ENCODE measurements at places on chromosomes 16 and 17.

- no peak for DNase-seq
These were observed 32.3 kb downstream of the SLC7A5 start for GRCh38 chr16:87836844-87837581.

- no peak for DNase-seq
These were observed 38.8 kb downstream of the ERN1 start for GRCh38 chr17:64091116-64091515.

GRCh38 chr17:76063875-76064546 is 8.3 kb downstream of the SRP68 start:
- DNase-seq: no peak

GRCh38 chr16:5428932-5429331 is 331.3 kb upstream of the EEF2KMT start:
- DNase-seq: no peak

- DNase-seq: no peak
These were observed 4.9 kb upstream of the LPCAT2 start for GRCh38 chr16:55503726-55504550.

Measured in stimulated activated CD8-positive, alpha-beta memory T cell treated with anti-CD3 and anti-CD28 coated beads, Interleukin-2, amount 100 ng/mL, for 1 hour (primary cell).